ENCODE measurements at places on chromosomes 1 and 21. TPM values are rescaled to one million over a fixed set of nuclear protein-coding genes. Genes with fewer than 3 reads are reported as not detected.

GRCh38 chr1:244349103-244349531 lies 102.6 kb downstream of the ADSS2 start:
- no peak for DNase-seq

- DNase-seq: no peak
These were observed 12.2 kb downstream of the ADAMTS1 start for GRCh38 chr21:26833011-26833410.

GRCh38 chr21:36347278-36347961 lies 27.4 kb downstream of the MORC3 start:
- DNase-seq: no peak

DNA sequence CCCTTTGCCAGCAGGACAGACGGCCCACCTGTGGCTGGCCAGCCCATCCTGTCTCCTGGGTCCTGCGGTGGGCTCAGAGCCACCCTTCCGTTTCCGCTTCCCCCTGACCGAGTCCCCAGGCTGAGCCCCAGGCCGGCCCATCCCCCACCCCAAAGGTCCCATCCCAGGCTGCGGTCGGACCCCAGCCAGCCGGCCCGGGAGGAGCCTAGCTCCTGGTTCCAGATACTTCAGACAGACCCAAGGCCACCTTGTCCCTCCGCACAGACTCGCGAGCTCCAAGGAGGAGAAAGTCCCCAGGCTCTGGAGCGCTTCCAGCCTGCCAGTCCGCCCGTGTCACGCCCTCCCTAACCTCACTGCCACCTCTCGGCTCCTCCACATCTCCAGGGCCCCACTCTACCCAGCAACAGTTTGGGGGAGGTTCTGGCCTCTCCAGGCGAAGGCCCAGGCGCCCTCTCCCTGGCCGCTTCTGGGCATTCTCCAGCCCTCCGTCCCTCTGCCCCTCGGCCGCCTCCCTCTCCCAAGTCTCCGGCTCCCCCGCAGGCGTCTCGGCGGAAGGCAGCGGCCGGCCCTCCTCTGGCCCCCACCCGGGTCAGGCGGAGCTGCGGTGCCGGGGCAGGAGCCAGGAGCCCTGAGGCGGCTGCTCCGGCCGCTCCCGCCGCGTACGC lies 835 bp downstream of the LRRN2 start:
- no peak for DNase-seq

- DNase-seq: no peak
These were observed 27.4 kb downstream of the LGALS8 start for GRCh38 chr1:236550961-236551851.

- DNase-seq: no peak
These were observed 995 bp downstream of the ID3 start for GRCh38 chr1:23558140-23558871.

GRCh38 chr1:219573960-219574359 lies 38.9 kb downstream of the ZC3H11B start:
- no peak for DNase-seq

DNA sequence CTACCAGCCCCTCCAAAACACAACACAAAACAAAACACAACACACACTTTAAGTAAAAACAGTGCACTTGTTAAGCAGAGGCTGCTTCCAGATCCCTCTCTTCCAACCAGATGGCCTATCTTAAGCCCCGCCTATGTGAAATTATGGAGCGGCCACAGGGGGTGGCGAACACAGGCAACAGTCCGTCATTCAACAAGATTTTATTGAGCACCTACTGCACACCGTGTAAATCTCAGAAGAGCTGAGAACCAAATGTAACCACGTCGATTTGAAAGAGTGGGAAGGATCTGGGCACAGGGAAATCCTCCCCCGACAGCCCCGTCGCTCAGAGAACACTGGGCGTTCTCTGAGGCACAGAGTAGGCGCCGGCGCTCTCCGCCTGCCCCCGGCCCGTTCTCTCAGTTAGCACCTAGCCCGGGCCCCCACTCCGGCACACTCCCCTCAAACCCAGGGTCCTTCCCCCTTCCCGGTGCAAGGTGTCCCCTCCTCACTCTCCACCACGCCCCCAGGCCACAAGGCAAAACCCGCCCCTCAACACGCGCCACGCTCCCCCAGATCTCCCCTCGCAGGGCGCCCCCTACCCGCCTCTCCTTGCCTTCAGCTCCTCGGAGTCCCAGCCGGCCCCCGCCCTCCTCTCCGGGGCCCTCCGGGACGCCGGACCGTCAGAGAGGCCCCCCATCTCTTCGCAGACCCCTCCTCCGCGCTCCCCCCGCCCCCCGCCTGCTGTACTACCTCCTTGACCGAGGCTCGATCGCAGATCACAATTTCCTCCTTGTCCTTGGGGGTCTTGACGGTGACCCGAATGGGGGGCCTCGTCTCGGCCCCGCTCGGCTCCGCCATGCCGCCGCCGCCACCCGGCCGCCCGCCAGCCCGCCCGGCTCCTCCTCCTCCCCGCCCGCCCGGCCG lies 483 bp downstream of the UBQLN4 start:
- no peak for DNase-seq

GRCh38 chr1:173253046-173253445 lies 45.9 kb upstream of the TNFSF4 start:
- DNase-seq: no peak

- DNase-seq: no peak
These were observed 133.9 kb upstream of the SGIP1 start for GRCh38 chr1:66399888-66400529.

DNA sequence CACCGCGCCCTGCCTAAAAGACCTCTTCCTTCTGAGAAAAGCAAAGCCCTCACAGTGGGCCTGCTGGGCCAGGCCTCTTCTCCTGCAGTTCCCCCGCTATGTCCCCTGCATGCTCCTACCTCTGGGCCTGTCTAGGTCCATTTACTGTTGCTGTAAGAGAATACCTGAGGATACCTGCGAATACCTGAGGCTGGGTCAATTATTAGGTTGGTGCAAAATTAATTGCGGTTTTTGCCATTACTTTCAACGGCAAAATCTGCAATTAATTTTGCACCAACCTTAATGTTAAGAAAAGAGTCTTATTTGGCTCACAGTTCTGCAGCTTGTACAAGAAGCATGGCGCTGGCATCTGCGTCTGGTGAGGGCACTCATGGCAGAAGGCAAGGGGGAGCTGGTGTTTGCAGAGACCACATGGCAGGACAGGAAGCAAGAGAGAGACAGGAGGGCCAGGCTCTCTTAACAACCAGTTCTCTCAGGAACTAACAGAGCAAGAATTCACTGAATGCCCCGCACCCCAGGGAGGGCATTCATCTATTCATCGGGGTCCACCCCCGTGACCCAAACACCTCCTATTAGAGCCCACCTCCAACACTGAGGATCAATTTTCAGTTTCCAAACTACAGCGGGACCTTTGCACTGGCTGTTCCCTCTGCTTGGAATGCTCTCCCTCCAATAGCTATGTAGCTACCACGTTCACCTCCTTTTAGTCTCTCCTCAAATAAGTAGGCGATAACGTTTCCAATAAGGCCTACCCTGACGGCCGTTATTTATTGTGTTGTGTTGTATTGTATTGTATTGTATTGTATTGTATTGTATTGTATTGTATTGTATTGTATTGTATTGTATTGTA lies 9.6 kb upstream of the UTS2 start:
- no peak for DNase-seq

- DNase-seq: no peak
These were observed 54.8 kb upstream of the KRTAP11-1 start for GRCh38 chr21:30936207-30936606.

GRCh38 chr1:39575191-39576015 lies 1.2 kb downstream of the PABPC4 start:
- DNase-seq: no peak

DNA sequence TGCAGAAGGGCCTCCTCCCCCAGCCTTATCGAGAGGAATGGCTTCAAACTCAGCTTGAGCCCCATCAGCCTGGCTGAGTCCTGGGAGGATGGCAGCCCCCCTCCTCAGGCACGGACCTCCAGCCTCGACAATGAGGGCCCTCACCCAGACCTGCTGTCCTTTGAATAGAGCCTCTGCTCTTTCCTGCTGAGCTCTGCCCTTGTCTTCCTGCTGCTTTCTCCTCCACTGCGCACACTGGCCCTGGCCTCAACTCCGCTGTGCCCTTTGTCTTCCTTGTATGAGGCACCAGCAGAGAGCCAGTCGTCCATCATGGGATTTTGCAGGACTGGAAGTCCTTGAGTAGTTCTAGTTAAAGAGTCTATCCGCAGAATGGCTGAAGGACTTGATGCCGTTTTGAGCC lies 2.0 kb downstream of the C1orf226 start:
- DNase-seq: no peak

- DNase-seq: no peak
These were observed 29.0 kb upstream of the CTBS start for GRCh38 chr1:84603223-84603622.

DNA sequence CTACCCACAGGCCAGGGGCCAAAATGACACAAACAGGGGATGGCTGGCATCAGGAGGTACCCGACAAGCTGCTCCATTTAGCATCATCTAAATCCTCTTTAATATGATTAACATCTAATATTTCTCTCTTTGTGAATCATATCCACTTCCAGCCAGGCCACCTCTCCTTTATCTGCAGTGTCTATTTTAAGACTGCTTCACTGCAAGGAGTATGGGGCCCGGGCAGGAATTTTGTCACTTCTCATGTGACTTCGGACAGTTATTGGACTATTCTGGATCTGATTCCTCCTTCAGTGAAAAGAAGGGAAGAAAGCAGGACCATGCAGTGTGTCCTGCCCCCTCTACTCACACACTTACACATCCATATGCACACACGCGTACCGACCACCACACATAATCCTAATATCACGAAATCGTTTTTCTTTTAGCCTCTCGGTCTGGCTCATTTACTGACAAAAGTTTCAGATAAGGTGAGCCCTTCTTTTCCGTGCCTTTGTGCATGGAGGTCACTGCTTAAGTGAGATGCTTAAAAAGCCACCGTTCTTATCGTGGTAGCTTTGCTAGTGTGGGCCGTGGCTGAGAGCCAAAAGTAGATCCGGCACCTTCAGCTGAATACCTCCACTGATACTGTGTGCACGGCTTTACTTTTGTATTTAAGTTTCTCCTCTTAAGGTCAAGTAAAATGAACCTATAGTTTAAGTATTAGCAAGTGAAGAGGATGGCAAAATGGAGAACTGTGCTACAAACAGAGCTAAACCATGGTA lies 26.0 kb downstream of the PROX1 start:
- no peak for DNase-seq

- DNase-seq: no peak
These were observed 23.9 kb upstream of the MEF2D start for GRCh38 chr1:156524481-156524869.

DNA sequence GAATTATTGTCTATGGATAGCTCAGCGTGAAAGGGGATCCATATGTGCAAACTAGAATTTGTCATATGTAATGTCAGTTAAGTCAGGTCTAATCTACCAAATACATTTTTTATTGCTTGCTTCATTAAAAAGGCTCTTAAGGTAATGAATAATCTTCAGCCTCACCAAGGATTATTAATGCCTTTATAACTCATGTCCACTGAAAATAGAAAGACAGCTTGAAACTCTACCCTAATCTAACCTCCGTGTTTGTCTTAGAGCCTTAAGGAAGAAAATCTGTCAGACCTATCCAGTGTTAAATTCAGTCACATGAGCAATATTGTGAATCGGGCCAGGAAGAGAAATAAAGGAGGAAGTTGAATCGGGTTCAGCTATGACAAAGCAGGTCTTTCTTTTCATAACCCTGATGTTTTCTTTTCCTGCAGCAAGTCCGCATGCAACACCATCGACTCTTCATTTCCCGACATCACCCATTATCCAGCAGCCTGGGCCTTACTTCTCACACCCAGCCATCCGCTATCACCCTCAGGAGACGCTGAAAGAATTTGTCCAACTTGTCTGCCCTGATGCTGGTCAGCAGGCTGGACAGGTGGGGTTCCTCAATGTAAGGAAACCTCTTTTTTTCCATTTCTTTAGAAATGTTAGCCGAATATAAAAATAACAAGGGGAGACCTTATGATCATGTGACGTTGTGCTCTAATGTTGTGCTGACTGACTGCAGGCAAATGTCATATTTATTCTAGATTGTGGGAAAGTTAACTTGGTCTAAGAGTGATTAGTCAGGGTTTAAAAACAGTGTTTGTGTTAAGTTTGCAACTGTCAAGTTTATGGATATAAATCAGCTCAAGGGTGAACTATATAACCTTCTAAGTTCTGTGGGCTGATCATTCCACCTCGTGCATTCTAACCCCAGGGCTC lies 321.0 kb downstream of the TM2D1 start:
- no peak for DNase-seq

DNA sequence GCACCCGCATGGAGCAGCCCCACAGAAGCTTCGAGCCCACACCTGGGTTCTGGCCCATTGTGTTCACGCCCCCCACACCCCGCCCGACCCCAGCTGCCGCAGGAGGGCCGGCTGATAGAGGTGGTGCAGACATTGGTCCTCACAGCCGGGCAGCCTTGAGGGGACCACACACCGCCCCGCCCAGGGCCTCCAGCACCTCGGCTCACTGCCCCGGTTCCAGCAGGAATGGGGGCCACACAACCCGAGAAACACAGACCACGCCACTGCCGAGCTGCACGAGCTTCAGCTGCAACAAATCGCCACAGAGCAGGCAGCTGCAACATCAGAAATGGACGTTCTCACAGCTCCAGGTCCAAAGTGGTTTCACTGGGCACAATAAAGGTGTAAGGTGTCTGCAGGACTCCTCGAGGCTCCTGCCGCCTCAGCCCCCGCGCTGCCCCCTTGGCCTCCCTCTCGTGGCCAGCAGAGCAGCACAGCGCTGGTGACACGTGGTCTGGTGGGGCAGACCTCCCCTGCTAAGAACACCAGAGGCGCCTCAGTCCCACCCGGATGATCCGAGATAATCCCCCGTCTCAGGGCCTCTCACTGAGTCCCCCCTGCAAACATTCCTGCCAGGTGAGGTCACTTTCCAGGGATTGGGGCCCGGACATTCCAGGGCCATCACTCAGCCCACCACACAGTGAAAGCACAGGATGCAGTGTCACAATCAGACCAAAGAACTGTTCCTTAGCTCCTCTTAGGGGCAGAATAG lies 62.3 kb upstream of the ADARB1 start:
- DNase-seq: peak; percentile 75

DNA sequence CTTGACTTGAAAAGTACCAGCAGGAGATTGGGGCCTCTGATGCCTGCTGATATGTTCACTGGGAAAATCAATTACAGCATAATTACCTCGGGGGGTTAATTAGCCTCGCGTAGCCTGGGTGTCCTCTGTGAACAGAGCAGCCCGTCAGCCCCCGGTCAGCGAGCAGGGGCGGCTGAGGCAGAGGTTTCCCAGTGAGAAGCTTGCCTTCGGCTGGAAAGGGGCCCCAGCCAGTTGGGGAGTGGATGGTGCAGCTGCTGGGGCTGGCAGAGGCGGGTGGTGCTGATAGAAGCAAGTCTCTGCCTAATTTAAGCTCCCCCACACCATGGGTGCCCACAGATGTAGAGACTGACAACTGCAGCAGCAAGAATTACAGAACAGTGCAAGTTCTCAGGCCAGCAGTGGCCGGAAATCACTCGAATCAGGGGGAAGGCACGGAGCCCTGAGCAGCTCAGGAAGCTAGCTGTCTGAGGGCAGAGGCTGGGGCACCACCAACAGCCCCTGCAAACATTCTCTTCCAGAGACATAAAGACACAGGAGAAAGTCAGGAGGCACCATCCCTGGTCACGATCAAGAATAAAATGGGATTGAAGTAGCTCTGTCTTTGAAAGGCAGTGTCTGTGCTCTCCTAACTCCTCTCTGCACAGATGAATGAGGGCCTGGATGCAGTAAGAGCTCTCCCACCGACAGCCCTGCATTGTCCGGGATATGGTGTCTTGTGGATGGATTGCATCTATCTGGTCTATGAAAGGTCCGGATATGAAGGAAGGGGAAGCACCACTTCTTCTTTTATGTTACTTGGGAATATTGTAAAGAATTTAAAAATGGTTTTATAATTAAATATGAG lies 166.5 kb upstream of the CD34 start:
- no peak for DNase-seq

The PLA2G5 gene
- not detected for total RNA-seq

The DIPK1A gene
- total RNA-seq: 7.7 TPM

The KIF1B gene
- 48.9 TPM for total RNA-seq

The SEMA4A gene
- 2.5 TPM for total RNA-seq

The S1PR1 gene
- total RNA-seq: 0.17 TPM

The TGFB2 gene
- total RNA-seq: 237 TPM

The IL20 gene
- not detected for total RNA-seq

All from chondrocyte (in vitro differentiated cells).